ENCODE measurements at places on chromosomes 7 and 10.

GRCh38 chr7:45957721-45958120 lies 36.6 kb upstream of the IGFBP3 start:
- H3K4me3 ChIP-seq: no peak overlapping the region
- no peaks in the 10 kb centered on the region for H3K4me1 ChIP-seq
- no peaks in the 10 kb centered on the region for H3K27me3 ChIP-seq
- no peaks in the 10 kb centered on the region for H3K36me3 ChIP-seq

- H3K4me1 ChIP-seq: peaks cover 3% of the 10 kb centered on the region
- H3K27me3 ChIP-seq: no peaks in the 10 kb centered on the region
- no peak overlapping the region for H3K27ac ChIP-seq
- no peaks in the 10 kb centered on the region for H3K36me3 ChIP-seq
These were observed 320.7 kb downstream of the GRID1 start for GRCh38 chr10:86045896-86046295.

GRCh38 chr7:88664630-88665233 lies 94.8 kb upstream of the ZNF804B start:
- no peaks in the 10 kb centered on the region for H3K27me3 ChIP-seq
- no peak for DNase-seq
- no peaks in the 10 kb centered on the region for H3K4me1 ChIP-seq
- H3K36me3 ChIP-seq: no peaks in the 10 kb centered on the region
- H3K4me3 ChIP-seq: no peak overlapping the region

DNA sequence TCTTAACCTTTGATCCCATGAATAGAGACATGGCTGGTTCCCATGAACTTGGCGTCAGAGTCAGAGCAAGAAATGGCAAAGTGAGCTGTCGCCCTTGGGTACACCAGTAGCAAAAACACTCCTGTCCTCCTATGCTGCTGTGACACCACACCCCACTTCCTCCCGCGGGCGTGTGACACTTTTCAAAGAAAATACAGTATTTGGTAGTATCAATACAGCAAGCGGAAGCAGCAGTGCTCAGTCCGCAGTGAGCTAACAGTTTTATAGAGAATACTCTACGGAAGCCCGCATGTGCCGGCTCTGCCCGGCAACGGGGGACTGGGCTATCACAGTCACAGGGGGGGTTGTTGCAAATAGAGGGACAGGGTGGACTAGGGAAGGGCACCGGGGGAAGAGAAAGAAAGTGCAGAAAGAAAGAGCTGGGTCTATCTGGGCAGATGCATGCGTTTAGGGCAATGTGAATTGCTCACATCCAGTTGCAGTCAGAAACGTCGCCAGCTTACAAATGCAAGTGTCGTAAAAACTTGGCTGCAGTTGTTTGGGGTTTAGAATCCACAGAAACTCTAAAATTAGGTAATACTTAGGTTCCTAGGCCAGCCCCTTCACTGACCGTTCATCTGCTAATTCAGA lies 49.8 kb downstream of the PRKCQ start:
- peaks cover 7% of the 10 kb centered on the region for H3K36me3 ChIP-seq
- DNase-seq: peak; percentile 57
- peak overlapping the region; percentile 33 for H3K4me3 ChIP-seq
- H3K4me1 ChIP-seq: peaks cover 49% of the 10 kb centered on the region
- no peaks in the 10 kb centered on the region for H3K27me3 ChIP-seq

GRCh38 chr10:131856441-131857094 lies 44.2 kb upstream of the PPP2R2D start:
- no peaks in the 10 kb centered on the region for H3K36me3 ChIP-seq
- no peaks in the 10 kb centered on the region for H3K4me1 ChIP-seq
- no peak overlapping the region for H3K27ac ChIP-seq
- H3K27me3 ChIP-seq: no peaks in the 10 kb centered on the region
- DNase-seq: no peak

GRCh38 chr7:10874666-10875065 lies 99.0 kb upstream of the PHF14 start:
- H3K36me3 ChIP-seq: no peaks in the 10 kb centered on the region
- no peak overlapping the region for H3K4me3 ChIP-seq
- DNase-seq: no peak
- no peak overlapping the region for H3K27ac ChIP-seq

DNA sequence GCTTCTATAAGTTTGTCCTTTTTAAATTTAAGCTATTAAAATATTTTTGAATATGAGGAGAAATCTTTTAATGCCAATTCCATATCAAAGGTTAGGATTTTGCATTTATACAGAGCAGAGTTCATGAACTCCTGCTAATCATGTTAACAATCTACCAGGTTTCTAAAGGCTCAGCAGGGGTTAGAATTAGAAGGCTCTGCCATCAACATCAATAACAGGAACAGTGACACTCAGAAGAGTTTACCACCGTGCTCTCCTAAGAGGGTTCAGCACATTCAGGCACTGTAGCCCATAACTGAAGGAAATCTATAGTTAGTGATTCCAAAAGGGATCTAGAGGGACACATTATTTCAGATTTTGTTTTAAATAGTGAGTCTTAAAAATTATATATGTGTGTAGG lies 100.1 kb downstream of the HOXA1 start:
- no peaks in the 10 kb centered on the region for H3K4me1 ChIP-seq
- DNase-seq: no peak
- no peak overlapping the region for H3K27ac ChIP-seq
- no peaks in the 10 kb centered on the region for H3K27me3 ChIP-seq

- no peaks in the 10 kb centered on the region for H3K36me3 ChIP-seq
- DNase-seq: no peak
- no peak overlapping the region for H3K27ac ChIP-seq
- H3K4me1 ChIP-seq: no peaks in the 10 kb centered on the region
- no peak overlapping the region for H3K4me3 ChIP-seq
These were observed 797.9 kb downstream of the TYW1 start for GRCh38 chr7:67794544-67794943.

DNA sequence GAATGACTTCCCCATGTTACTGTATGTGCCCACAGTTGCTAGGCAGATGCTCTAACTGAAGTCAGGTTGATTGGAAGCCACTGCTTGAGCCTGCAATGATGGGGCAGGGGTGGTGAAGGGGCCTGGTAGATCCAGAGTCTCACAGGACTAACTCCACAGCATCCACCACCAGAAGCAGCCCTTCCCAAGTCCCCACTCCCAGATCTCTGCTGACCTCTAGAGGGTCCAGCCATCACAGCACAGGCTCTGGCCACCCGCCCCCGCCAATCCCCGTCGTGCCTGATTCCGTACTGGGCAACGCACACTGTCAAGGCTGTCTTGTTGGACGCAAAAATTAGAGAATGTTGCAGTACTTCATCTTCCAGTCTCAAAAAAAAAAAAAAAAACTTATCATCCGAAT lies 136.8 kb upstream of the PDE1C start:
- no peak for DNase-seq
- H3K4me3 ChIP-seq: no peak overlapping the region
- H3K27me3 ChIP-seq: no peaks in the 10 kb centered on the region
- no peaks in the 10 kb centered on the region for H3K36me3 ChIP-seq
